Dermis blood vessel endothelial cell (primary cell): ENCODE measurements at places on chromosomes 4 and X.

DNA sequence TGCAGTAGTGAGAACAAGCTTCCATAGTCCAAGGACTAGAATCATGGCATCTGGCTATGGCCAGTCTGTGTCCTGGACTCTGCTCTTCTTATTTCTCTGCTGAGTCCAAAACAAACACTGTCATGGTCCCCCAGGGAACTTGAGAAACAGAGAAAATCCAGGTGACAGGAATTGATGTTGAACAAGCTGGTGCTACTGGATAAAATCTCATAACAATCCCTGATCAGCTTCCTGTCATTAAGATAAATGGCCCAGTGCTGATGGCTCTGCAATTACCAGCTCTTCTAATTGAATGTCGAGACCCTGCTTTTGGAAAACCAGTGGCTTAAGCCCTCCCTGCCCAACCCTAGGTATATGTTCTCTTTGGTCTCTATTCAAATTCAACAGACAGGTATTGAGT is 58.8 kb upstream of the ARHGAP36 start:
- DNase-seq = no peak

DNA sequence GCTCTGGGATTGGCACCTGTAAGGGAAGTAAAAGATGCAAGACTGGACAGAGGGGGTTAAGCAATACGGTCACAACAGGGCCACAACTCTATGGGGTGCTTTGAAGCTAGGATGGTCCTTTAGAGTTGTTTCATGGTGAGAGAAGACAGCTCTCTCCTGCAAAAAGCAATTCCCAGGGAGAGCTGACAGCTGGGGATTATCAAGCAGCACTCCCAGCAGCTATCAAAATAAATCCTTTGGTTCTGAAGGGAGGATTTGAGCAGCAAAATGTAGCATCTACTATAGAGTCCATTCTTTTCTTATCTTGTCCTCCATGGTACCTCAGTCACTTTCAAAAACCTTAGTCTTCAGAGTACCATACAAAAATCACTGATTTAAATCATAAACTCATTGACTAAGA is 35.1 kb upstream of the AP1AR start:
- no peak for DNase-seq

DNA sequence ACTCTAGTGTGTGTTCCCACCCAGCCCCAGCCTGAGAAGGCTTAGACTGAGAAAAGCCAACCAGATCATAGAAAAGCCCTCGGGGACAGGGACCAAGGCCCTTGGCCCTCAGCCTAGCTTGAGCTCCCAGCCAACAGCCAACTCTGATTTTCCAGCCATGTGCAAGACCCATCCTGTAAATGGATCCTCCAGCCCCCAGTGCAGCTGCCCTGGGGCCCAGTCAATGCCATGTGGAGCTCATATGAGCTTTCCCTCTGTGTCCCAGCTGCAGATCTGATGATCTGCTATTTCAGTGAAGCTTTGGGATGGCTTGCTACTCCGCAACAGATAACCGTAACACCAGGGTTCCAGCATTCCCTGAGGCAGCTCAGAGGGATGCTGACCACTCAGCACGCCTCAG is 40.5 kb upstream of the CDKN2AIP start:
- DNase-seq = no peak

GRCh38 chr4:77269505-77269904 is 112.5 kb downstream of the CCNG2 start:
- no peak for DNase-seq

- no peak for DNase-seq
These were observed 25.1 kb upstream of the MXD4 start for GRCh38 chr4:2286904-2287593.

GRCh38 chr4:147581606-147582350 is 35.4 kb upstream of the TMEM184C start:
- no peak for DNase-seq

GRCh38 chr4:76272999-76273398 is 21.5 kb downstream of the FAM47E start:
- DNase-seq = no peak

- DNase-seq = no peak
These were observed 8.7 kb upstream of the FGFRL1 start for GRCh38 chr4:1002631-1003251.

DNA sequence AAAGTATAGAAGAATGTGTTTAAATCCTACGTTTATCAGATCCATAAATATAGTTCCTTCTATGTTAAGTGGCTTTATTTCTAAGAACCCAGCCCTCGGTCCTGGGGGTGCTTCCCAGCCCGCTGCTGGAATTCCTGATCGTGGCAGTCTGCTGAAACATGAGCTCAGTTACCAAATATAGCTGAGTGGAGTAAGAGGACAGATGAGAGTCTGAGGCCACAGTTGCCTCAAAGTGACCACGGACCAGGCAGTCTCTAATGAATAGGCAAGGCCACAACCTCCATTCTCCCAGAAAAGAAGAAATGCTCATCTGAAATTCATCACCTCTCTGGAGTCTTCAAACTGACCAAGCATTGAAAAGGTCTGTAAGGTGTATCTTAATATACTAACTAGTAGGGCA is at the start of gene PALLD:
Gene PALLD (plus strand): TSS at position 219 of the 400 bp plus-strand sequence.
- DNase-seq = no peak

DNA sequence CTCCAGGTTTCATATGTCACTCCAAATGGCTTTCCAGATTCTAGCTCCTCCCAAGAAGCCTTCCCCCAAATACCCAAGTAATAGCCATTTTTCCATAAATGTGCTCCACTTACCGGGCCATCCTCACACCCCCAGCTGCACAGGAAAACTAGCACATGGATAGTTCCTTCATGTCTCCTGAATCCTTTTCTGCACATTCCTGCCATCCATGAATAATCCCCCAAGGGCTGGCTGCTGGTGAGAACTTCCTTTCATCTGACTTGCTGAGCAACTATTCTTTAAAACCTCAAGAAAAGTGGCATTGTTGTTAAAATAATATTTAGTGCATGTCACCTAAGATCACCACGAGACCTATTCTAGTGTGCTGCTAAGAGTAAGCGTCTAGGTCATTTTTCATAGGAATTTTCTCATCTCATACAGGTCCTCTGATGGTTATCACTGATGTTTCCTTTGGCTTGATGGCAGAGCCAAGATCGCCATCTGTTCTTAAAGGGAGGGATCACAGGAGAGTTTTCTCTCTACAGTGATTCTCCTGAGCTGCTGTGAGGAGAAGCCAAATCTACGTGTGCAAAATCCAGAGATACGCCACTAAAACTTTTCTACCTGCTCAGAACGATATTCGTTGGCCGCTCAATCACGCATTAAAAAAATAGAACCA is 71.3 kb downstream of the MAP3K15 start:
- DNase-seq = no peak

DNA sequence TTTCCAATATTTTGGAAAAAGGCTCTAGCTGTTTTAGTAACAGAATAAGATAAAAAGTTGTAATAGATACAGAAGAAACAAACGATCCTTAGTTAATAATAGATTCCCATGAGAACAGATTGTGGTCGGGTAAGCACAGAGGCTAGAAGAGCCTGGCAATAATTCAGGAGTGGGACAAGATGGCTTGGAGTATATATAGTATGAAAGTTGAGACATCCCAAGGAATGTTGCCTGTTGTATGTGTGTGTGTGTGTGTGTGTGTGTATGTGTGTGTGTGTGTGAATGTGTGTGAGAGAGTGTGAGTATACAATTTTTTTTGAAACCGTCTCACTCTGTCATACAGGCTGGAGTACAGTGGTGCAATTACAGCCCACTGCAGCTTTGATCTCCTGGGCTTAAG is 150.7 kb downstream of the PDGFC start:
- no peak for DNase-seq

DNA sequence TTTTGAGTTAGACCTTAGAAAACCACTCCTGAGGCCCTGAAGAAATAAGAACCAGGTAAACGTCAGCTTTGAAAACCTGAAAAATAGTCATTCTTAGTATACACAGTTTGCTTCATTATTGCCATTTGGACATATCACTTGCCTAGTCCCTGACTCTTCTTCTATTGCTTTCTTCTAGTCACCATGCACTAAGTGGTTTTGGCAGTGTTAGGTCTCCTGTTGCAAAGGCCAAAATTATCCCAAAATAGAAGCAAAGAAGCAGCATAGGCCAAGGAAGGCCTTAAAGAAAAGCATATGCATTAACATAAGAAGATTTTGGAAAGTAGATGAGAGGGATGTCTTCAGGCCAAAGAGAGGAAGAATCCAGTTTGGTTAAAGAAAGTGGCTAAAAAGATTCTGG is 24.1 kb upstream of the SMPX start:
- no peak for DNase-seq

DNA sequence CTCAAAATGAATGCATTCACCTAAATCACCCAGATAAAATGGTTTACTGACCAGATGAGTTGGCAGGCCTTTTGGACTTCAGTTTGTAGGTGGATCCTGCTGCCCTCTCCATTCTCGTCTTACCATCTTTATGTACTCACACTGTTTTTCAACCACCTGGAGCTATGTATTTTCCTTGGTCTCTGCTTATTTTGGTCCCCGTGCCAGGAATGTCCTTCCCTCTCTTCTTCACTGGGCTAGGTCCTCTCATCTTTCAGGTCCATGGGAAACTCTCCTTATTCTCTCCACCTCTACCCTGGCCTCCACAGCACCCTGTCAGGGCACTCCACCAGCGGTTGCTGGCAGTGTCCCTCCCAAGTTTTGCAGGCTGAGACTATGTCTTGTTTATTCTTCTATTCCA is 2.6 kb downstream of the GPRIN3 start:
- no peak for DNase-seq

- no peak for DNase-seq
These were observed 14.6 kb downstream of the MGAT4D start for GRCh38 chr4:140483445-140483844.

DNA sequence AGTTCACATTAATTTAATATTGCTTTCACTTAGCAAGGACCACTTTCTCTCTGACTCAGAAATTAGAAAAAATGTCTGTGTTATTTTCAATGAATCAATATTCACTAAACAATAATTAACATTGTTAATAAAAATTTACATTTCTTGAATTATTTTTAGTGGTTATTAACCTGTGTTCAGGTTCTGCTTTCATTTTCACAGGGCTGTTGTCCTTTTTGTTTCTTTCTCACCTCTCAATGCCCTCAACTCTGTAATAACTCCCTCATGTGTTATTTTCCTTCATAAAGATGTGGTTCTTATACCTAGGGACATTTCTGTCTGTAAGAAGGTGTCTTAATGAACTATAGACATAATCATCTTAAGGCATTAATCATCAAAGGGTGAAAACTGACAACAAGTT is 43.1 kb upstream of the PRR27 start:
- DNase-seq = no peak

- peak; percentile 76 for DNase-seq
These were observed 6.2 kb downstream of the NCAPG start for GRCh38 chr4:17817027-17817426.

DNA sequence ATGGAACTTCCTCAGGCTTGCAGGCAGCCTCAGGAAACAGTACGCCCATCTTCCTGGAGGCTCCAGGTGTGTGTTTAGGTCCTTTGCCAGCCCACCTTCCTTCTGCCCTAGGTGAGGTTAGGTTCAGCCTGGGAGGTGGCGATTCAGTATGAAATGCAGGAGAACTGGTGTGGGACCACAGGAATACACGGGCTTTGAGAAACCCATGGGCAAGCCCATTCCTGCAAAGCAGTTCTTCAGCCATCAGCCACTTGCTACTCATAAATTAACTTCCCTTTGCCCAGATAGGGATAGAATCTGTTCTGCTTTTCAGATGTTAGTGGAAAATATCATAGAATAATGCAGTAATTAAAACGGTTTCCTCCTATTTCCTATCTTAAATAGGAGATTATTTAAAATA is 32.2 kb downstream of the TBC1D14 start:
- DNase-seq = no peak

GRCh38 chr4:159016593-159017024 is 86.3 kb upstream of the RAPGEF2 start:
- no peak for DNase-seq

DNA sequence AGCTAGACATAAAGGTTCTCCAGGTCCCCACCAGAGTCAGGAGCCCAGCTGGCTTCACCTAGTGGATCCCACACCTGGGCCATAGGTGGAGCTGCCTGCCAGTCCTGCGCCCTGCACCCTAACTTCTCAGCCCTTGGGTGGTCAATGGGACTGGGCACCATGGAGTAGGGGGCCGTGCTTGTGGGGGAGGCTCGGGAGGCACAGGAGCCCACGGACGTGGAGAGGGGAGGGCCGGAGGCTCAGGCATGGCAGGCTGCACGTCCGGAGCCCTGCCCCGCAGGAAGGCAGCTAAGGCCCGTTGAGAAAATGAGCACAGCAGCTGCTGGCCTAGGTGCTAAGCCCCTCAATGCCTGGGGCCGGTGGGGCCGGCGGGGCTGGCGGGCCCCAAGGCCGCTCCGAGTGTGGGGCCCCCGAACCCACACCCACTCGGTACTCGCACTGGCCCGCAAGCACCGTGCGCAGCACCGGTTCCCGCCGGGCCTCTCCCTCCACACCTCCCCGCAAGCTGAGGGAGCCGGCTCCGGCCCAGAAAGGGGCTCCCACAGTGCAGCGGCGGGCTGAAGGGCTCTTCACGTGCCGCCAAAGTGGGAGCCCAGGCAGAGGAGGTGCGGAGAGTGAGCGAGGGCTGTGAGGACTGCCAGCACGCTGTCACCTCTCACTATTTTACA is 291.1 kb downstream of the KLHL4 start:
- DNase-seq = no peak

DNA sequence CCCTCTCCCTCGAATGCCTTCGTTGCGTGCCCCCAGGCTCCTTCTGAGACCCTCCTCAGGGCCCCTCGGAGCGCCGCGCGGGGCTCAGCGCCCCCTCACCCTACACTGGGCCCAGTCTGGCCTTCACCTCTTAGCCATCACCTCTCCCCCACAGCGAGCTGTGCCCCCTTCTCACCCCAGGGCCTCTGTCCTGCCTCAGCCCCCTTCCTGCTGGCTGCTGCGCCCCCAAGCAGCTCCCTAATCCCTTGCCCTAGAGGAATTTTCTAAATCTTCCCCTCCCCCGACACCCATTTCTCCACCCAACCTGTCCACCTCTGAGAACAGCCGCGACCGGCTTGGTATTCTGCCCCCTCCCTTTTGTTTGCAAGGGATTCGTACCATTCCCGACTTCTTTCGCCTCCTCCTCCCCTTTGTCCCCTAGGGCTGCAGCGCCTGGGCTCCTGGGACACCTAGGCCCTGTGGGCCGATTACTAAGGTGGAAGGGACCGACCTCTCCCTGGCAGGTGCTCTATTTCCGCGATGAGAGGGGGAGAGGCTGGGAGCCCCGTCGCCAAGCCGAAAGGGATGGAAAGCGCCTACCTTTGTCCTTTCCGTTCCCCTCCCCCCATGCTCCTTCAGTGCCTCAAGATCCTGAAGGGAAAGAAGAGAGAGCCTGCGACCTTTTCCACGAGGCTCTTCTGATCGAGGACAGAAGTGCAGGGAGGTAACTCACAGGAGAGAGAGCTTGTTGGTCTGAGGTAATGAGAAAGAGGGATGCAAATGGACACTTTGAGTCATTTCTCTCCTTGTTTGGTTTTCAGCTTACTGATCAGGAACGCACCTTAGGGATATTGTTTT is 10.9 kb downstream of the DLG3 start:
- DNase-seq = no peak

DNA sequence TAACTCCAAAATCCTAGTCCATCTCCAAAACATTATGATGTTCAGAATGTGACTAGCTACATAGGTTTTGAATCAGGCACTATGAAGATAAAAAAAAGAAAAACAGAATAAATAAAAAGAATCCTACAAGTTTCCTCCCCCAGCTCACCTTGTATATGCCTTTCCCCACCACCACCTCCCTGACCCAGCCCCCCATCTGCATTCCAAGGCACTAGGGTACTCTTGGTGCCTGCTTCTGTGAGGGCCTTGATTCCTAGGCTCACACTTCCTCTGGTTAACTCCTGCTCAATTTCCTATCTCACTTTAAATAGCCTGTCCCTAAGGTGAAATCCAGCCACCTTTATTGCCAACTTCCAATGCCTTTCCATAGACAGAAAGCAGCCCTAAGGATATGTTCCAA is 178.7 kb upstream of the ATOH1 start:
- no peak for DNase-seq
